ENCODE measurements at places on chromosomes 12 and 14. TPM values are rescaled to one million over a fixed set of nuclear protein-coding genes. Genes with fewer than 3 reads are reported as not detected.

GRCh38 chr12:53056901-53057300, 7.0 kb downstream of the TNS2 start:
- H3K4me1 ChIP-seq, result peaks cover 6% of the 10 kb centered on the region
- no peak for DNase-seq
- no peak overlapping the region for H3K27ac ChIP-seq

Gene PAPLN
- 15.6 TPM for total RNA-seq

Gene SP7
- not detected for total RNA-seq

DNA sequence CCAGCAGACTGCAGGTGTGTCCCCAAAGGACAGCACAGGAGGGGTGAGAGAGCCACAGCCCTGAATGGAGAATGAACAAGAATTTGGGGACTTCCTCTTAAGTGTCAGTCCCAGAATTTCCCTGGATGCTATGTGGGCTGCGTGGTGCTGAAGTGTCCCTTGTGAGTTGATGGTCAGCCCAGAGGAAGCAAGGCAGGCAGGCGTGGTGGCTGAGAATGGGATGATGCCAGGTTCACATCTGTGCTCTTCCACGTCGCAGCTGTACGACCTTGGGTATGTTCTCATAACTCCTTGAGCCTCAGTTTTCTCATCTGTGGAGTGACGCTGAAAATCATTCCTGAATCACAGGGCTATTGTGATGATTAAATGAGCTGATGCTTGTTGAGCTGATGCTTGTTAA, 62.1 kb upstream of the GPATCH2L start:
- no peaks in the 10 kb centered on the region for H3K4me1 ChIP-seq
- no peak for DNase-seq
- no peak overlapping the region for H3K4me3 ChIP-seq
- no peak overlapping the region for H3K27ac ChIP-seq

DNA sequence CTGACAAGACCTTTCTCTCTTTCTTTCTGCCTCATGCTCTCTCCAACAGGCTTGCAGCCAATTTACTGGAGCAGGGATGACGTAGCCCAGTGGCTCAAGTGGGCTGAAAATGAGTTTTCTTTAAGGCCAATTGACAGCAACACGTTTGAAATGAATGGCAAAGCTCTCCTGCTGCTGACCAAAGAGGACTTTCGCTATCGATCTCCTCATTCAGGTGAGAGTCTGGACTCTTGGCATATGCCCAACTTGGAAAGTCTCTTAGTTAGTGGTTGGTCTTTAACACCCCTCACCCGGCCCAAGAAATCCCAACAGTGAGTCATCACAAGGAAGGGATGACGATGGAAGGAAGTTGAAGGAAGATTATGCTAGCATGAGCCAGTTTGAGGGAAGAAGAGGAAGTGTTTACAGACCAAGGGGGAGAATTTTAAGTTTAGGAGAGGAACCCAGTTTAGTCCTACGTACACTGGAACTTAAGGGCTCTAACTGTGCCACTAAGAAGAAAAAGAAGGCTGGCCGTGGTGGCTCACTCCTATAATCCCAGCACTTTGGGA, 189.7 kb downstream of the ETV6 start:
- DNase-seq, result no peak
- H3K4me3 ChIP-seq, result no peak overlapping the region
- H3K36me3 ChIP-seq, result peaks cover 15% of the 10 kb centered on the region
- peaks cover 52% of the 10 kb centered on the region for H3K4me1 ChIP-seq
- H3K27ac ChIP-seq, result peak overlapping the region; percentile 97
- no peaks in the 10 kb centered on the region for H3K27me3 ChIP-seq

GRCh38 chr14:64928239-64929013, 14.1 kb downstream of the GPX2 start:
- peaks cover 27% of the 10 kb centered on the region for H3K36me3 ChIP-seq
- H3K4me3 ChIP-seq, result no peak overlapping the region
- no peaks in the 10 kb centered on the region for H3K27me3 ChIP-seq
- peak; percentile 46 for DNase-seq
- H3K4me1 ChIP-seq, result peaks cover 17% of the 10 kb centered on the region
- H3K27ac ChIP-seq, result peak overlapping the region; percentile 57

Gene ARMH4
- total RNA-seq, result not detected
